Cortex of kidney (tissue), 1 donor: ENCODE measurements at places on chromosomes 2 and 18.

DNA sequence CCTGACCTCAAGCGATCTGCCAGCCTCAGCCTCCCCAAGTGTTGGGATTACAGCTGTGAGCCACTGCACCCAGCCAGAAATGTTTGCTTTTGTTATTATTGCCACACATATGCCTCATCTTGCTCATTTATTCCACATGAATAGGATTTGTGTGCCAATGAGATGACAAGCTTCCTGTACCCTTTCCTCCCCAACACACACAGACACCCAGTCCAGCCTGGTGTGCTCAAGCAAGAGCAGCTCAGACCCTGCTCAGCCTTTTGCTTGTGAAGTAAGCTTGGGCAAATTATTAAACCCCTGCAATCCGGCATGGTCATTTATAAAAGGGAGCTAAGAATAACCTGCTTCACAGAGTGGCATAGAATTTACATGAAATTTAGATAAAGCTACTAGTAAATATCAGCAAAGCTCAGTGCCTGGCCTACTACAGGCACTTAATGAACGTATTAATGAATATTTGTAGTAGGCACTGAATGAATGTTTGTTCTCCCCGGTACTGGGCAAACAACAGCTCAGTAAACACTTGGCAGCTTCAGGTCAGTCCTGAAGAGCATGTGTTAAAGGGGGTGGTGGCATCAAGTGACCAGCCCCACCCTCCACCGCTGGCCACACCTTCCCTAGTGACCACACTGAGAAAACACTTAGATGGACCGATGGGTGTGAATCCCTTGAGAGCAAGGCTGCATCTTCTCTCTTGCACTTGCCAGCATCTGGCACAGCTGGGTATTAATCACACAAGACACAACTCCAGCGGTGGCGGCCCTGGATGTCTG is 280.2 kb downstream of the SRBD1 start:
- no peak for DNase-seq

DNA sequence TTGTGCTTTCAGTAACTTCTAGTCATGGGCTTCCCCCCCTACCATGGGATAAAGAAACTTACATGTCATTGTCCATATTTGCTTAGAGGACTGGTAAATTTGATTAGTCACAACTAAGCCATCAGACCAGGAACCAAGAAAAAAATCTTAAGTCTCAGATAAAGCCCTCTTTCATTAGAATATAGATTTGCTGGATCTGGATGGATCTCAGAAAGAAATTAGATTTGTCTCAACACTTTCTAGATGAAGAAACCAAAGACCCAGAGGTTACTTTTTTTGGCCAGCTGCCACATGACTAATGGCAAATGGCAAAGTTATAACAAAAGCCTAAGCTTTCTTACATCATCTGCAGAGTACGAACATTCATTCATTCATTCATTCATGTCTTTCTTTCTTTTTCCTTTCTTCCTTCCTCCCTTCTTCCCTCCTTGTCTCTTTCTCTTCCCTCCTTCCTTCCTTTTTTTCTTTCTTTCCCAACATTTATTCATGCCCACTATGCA is 60.2 kb downstream of the CDCA7 start:
- no peak for DNase-seq

DNA sequence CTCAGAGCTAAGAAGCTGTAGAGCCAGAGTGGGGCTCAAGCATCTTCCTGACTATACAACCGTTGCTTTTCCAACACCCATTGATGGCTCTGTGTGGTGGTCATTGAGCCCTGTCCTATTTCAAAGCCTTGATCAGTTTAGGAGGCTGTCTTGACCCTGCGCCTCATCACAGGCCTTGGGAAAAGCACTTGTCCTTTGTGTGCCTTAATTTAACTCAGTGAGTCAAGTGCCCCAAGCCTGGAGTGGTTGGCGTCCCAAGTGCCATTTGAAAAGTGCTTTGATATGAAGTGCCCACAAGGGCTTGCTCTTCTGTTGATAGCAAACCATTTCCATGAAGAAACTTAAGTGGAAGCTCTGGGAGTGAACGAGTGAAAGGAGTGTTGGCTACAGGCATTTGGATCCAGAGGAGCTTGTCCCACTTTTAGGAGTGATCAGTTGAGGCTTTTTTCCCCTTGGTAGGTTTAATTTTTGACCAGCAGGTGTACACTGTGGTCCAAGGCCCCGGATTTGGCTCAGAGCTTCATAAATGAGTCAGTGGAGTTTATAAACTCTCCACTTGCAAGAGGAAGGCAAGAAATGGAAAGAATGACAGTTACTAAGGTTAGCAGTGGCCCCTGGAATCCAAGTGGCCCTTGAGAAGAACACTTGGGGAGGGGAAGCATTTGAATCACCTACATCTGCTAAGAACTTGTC is 50.3 kb downstream of the ACTR2 start:
- no peak for DNase-seq

GRCh38 chr2:215540658-215541057 is 104.8 kb upstream of the FN1 start:
- DNase-seq = no peak

DNA sequence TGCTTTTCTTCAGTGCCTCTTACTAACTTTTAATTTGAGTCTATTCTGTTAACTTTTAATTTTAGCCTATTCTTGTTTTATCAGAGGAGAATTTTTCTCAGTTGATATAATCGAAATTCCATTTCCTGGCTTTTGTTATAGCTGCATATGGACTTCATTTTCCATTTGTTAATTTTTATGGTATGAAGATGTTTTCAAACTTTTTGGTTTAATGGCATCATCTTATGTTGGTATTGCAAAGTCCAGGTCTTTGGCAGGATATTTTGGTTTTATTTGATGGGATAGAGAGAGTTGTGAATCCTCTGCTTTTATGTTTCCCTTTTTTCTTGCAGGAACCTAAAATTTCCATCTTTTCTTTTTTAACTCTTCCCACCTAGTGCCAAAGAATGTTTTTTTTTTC is 70.9 kb upstream of the RAPGEF4 start:
- DNase-seq = no peak

GRCh38 chr18:73948084-73948483 is 199.6 kb downstream of the FBXO15 start:
- DNase-seq = no peak

DNA sequence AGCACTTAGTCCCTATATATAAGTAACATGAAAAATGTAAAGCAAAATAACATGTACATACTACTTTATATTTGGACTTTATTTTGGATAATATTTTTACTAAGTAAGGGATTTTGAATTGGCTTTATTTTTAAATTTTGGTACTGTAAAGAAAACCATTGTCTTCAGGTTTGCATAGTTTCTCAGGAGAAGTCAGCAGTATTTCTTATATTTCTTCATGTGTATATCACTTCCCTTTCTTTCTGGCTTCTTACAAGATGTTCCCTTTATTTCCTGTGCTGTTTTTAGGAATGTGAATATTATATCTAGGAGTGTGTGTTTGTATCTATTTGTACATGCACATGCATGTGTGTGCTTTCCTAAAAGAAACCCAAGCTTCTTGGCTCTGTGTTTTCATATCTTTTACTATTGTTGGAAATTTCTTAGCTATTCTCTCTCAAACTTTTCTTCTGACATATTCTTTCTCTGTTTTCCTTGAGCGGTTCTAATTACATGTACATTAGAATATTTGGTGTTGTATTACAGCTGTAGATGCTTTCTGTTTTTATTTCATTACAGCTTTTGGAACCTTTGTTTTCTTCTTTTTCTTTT is 1549.7 kb upstream of the ACVR2A start:
- no peak for DNase-seq

- no peak for DNase-seq
These were observed 112.9 kb upstream of the CD302 start for GRCh38 chr2:159910951-159911350.

DNA sequence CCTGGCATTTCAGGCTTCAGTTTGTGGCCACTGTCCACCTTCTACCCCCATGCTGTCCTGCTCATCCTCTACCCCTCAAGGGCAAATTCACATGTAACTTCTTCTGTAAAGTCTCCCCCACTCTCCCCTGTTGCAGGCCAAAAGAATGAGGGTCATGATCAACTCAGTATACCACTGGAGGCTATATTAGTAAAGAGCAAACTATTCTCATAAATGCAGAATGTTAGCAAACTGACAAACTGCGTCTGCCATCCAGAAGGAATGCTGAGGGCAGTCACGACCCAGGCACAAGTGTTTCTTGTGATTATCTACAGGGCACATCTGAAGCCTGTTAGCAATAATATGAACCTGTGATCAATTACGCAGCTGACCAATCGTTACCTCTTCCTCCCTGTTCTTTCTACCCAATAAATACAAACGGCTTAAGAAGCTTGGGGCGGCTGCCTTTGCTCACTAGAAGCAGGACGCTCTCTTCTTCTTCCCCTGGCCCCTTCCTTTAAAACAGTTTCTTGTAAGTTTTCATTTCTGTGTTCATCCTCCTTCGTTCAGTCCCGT is 58.3 kb downstream of the SEPTIN10 start:
- no peak for DNase-seq

DNA sequence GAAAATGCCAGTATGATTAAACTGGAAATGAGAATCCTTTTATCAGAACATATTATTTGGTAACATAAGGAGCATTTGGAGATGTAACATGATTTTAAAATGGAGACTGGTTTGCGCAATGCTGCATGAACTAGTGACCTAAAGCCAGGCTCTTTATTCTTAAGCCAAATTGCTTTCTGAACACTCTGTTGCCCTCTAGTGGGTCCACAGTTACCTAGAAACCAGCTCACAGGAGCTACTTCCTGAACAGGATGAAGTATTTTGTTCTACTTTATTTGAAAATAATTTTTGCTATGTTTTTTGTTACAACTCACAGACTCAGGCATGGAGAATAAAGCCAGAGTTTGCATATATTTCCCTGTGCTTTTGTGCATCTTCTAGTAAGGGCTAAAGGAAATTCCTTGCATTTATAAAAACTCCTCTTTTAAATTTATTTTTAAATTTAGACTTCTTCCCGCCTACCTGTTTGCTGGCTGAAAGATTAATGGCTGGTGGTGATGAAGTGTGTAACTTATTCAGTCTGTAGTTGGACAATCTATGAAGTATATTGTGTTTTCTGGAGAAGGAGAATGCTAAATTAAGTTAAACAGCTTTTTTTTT is 146.7 kb downstream of the PARD3B start:
- no peak for DNase-seq

DNA sequence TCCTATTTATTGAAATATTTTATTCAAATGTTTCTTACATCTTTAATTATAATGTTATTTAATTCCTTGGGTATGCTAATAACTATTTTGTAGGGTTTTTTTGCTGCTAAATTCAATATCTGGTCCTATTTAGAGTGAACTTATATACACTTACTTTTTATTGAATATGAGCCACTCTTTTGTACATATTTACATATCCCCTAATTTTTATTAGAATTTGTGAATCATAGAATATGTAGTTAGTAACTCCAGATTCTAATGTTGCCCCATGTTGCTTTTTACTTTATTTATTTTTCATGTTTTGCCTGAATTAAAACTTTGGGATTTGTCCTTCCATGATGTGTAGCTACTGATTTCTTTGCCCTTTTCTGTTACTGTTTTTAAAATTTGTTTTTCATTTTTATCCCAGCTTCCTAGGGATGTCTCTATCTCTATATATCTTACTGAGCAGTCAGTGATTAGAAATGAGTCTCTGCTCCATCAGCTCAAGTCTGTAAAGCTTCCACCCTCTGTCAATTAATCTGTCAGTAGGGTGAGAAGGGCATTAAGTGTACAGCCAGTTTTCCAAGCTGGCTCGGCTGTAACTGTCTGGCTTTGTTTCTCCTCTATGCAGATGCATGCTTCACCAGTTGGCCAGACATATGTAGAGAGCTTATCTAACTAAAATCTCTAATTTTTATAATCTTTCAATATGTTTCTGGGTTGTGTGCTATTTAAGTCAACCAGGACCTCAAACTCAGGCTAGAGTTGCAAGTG is 256.9 kb downstream of the CDH19 start:
- DNase-seq = no peak

- no peak for DNase-seq
These were observed 53.4 kb downstream of the ADI1 start for GRCh38 chr2:3465844-3466481.

DNA sequence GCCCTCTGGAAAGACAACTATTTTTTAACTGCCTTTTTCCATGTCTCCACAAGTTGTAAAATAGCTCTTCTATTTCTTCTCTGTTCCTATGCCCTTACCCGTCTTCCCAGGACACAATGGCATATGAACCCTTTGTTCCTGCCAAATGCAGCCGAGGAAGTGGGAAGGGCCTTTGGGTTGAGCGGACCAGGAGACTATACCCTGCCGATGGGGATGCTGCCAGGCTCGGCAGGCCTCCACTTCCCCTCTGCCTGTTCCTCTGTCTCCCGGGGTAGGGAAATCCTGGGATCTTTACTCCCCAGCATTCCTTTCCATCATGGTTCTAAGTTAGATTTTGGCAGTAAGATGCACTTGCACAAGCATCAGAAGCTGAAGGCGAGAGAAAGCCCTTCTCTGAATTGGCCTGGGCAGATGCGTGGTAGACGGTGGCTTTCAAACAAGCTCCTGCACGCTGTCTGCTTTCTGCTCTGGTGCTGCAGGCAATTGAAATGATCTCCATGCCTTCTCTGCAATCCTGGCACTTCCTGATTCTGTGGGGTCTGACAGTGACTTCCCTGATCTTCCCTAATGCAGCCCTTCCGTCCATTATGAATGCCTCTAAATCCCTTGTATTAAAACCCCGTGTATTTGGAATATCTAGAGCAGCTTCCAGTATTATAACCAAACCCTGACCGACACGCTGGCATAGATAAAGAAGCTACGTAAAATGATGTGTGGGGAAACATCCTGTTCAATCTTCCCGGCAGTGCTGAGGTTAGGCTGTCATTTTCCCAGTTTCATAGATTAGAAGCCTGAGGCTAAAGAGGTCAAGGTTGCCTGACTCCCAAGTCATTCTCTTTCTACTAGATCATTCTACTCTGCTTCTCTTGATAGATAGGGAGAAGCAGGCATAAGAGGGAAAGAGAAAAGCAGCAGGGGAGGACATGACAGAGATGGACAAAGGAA is 69.8 kb downstream of the MCFD2 start:
- no peak for DNase-seq

DNA sequence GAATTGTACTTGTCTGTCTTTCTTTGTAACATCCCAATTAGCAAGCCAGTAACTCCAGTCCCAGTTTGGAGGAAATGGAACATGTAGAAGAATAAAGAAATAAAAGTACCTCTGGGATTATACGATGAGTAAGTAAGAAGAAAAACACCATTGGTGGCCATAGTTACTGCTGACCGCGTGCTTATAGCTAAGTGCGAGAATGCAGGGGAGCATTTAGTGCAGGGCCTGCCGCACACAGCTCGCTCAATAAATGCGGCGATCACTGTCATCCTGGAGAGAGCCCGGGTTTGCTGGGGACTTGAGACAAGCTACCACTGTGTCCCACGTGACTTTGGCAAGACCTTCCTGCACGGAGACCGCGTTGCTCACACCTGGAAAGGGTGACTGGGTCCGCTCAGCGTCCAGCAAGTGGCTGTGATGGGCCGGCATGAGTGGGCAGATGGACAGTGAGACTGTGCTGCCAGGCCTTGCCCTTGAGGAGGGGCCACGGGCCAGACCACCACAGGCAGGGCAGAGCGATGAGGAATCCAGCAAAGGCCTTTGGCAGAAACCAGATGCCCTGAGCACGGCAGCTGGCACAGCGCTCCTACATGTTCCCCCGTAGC is 54.8 kb downstream of the ADI1 start:
- no peak for DNase-seq
